ENCODE measurements at places on chromosomes 1 and 21. TPM values are rescaled to one million over a fixed set of nuclear protein-coding genes. Genes with fewer than 3 reads are reported as not detected.

CD84 gene
- total RNA-seq = 13.7 TPM

RIPK4 gene
- total RNA-seq = 0.62 TPM

CD1C gene
- 0.29 TPM for total RNA-seq

SMG5 gene
- 90.7 TPM for total RNA-seq

ZNF436 gene
- 3.7 TPM for total RNA-seq

GNAT2 gene
- 0.91 TPM for total RNA-seq

HENMT1 gene
- total RNA-seq = 26.4 TPM

NR1I3 gene
- total RNA-seq = not detected

SGIP1 gene
- total RNA-seq = not detected

POU3F1 gene
- total RNA-seq = 0.10 TPM

KCTD3 gene
- total RNA-seq = 5.1 TPM

LRRC8D gene
- 37.7 TPM for total RNA-seq

OR2M3 gene
- total RNA-seq = not detected

Measured in activated naive CD8-positive, alpha-beta T cell treated with anti-CD3 and anti-CD28 coated beads for 36 hours (primary cell).